ENCODE measurements at places on chromosomes 1 and 21.

GRCh38 chr1:225919906-225920305 lies 4.1 kb downstream of the PYCR2 start:
- DNase-seq = peak; percentile 93

DNA sequence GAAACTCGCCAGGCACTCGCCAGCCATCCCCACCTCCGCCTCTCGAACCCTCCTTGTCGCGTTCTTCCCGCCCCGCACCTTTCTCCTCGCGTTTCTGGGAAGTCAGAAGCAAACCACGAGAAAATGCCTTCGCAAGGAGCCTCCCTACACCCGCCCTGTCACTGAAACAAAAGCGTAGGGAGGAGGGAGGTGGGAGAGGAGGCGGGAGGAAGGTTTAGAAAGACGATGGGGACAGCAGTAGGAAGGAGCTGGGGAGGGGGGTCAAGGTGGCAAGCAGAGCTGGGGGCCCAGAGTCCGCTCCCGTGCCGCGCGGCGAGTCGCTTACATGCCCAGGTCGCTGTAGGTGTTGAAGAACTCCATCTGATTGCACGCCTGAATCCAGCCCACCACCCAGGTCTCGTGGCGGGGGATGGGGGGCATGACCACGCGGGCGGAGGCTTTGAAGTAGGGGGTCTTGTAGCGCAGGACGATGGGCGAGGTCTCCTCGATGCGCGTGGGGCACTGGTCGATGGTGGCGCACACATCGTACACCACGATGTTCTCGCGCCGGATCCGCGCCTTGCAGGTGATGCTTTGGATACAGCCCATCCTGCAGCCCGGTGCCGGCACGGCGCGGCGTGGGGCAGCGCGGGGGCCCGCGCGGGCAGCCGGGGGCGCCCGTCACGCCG lies 1.0 kb downstream of the FAM78B start:
- no peak for DNase-seq

DNA sequence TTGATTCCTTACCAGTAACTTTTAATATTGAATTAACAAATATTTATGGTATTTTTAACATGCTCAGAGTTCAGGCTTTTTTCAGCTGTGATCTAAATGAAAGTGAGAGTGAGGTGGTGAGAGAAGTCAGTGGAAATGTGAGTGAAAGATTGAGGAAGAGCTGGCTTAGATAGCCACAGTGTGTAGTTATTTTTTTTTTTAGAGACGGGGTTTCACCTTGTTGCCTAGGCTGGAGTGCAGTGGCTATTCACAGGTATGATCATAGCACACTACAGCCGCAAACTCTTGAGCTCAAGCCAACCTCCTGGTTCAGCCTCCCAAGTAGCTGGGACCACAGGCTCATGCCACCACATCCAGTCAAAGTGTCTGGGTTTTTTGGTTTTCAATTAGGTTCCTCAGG lies 10.9 kb downstream of the RNF11 start:
- DNase-seq = no peak

DNA sequence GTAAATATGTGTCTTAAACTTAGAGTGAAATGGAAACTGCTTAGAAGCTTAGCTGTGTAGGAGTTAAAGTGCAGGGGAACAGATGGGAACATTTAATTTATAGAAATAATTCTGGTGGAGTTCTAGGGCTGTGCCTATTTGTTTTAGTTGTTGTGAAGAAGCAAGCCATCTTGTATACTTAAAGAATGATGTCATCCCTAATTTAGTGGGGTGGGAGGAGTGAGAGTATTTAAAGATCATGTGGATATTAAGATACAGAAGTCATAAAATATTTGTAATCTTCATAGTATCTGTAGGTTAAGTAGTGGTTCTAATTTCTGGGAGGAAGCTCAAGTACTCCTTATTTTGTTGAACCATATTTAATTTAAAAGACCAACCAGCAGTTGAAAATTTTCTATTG lies 41.5 kb downstream of the BACH1 start:
- DNase-seq = no peak

GRCh38 chr21:29318354-29318753 lies 19.6 kb downstream of the BACH1 start:
- no peak for DNase-seq

DNA sequence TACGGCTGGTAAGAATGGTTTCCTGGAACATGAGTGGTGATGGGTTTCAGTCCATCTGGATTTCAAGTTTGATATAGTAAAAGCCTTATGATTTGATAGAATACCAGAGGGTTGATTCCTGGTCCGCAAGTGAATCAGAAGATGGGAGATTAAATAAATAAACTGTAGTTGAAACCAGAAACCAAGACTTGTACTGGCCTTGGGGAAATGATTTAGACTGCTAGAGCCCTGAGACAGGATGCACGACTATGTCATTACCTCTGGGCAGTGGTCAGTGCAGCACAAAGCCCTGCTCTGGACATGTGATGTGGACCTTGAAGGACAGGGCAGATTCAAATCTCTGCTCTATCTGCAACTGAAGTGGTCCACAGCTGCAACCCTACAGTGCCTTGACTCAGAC lies 15.6 kb upstream of the FMOD start:
- no peak for DNase-seq

DNA sequence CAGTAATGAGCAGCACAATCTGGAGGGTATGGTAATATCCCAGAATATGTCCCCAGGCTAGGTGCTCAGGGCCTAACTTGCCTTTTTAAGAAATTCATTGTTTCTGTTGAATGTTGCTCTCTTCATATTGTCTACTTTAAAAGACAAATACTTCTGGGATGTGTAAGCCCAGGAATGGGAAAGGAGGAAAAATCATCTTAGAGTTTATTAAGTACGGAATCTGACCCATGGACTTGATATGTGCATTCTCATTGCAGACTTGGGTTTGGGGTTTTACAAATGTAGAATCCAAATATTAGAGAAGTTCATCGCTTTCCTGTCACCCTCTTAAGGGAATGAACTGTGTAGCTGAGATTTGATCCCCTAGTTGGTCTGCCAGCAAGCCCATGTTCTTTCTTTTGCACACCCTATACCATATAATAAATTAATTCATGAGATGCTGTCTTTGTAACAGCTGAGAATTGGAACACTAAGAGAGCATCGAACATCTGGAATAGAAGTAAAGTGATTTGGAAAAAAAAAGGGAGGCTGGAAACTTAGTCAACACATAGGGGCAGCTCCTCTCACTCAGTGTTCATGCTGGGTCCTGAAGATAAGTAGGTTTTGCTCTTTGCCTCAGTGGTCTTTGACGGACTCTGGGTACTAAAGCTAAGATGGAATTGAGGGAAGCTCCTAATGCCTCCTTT lies 235.8 kb upstream of the C1orf105 start:
- DNase-seq = no peak

- no peak for DNase-seq
Observed at GRCh38 chr1:213979751-213980586, 7.8 kb upstream of the PROX1 start.

- no peak for DNase-seq
Observed at GRCh38 chr1:183914891-183915290, 110.0 kb downstream of the RGL1 start.

GRCh38 chr1:33089457-33089856 lies 8.5 kb downstream of the AZIN2 start:
- no peak for DNase-seq

GRCh38 chr1:195026792-195027191 lies 1581.4 kb downstream of the KCNT2 start:
- DNase-seq = no peak

DNA sequence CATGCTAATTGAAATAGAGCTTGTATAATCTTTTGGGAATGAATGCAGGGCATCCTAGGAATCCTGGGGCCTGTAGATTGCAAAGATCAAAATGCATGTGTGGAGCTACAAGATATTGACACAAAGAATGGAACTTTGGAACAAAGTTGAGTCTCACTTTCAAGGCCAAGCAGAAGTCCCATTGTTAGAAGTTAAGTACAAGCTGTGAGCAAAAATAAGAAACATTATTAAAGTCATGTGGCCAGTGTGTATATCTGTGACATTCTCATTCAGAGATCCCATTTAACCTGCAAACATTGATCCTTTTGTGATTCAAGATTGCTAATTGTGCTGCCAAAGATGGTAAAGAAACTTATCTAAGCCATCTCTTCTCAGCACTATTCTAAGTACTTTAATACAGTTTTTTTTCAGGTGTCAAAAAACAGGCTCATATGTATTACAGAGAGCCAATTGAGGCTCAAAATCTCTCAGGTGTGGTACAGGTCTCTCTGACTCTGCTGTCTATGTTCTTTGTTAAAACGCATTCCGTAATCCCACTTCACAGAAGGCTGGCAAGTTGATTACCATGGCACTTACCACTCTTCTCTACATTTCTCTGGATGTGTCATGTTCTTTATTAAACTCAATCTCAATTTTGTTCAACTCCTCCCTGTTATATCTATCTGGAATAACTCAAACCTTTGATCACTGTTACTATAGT lies 704.4 kb upstream of the NEGR1 start:
- no peak for DNase-seq

GRCh38 chr1:213969958-213970555 lies 17.7 kb upstream of the PROX1 start:
- DNase-seq = no peak

GRCh38 chr1:11731691-11732283 lies 4.1 kb upstream of the AGTRAP start:
- no peak for DNase-seq

- no peak for DNase-seq
Observed at GRCh38 chr1:156298852-156299357, at the start of gene VHLL. Gene VHLL (minus strand): TSS chr1:156299307. CDS start chr1:156299189, 118 bp downstream.

DNA sequence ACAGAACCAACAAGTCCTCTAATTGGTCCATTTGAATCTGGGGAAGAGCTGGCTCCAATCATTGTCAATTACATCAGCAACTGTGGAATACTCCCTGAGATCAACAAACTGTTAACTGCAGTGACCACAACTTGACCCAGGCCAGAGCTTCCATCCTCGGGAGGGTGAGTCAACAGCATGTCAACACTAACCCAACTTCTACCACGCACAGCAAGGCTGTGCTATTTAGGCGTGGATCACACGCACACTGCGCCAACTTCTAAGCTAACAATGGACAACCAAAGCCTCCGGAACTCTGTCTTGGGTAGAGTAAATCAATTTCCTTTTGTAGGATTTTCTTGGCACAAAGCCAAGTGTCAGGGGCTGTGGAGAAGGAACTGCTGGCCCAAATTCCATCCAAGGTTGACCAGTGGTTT lies 30.4 kb downstream of the APP start:
- peak; percentile 63 for DNase-seq

- no peak for DNase-seq
Observed at GRCh38 chr1:44114098-44114497, 4.5 kb upstream of the KLF17 start.

GRCh38 chr1:8660411-8660828 lies 157.0 kb downstream of the RERE start:
- DNase-seq = peak; percentile 36

DNA sequence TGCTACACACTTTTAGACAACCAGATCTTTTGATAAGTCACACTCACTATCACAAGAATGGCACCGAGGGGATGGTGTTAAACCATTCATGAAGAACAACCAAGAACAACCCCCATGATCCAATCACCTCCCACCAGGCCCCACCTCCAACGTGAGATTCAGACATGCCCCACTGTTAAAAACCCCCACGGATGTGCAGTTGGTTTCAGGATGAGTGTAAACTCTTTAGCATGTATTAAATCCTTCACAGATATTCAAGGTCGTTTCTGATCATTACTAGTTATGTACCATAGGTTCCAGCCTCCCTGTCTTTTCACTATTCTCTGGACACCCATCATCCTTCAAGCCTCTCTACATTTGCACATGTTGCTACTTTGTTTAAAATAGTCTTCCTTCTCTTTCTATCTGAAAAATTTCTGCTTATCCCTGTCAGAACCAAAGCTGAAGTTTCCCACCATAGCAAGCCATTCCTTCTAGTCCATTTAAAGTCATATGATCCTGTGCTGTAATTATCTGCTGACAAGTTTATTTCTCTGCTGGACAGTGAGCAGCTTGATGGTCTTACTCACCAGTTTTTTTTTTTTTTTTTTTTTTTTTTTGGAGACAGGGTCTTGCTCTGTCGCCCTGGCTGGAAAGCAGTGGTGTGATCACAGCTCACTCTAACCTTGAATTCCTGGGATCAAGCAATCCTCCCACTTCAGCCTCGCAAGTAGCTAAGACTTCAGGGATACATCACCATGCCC lies 36.8 kb downstream of the MAP10 start:
- no peak for DNase-seq

DNA sequence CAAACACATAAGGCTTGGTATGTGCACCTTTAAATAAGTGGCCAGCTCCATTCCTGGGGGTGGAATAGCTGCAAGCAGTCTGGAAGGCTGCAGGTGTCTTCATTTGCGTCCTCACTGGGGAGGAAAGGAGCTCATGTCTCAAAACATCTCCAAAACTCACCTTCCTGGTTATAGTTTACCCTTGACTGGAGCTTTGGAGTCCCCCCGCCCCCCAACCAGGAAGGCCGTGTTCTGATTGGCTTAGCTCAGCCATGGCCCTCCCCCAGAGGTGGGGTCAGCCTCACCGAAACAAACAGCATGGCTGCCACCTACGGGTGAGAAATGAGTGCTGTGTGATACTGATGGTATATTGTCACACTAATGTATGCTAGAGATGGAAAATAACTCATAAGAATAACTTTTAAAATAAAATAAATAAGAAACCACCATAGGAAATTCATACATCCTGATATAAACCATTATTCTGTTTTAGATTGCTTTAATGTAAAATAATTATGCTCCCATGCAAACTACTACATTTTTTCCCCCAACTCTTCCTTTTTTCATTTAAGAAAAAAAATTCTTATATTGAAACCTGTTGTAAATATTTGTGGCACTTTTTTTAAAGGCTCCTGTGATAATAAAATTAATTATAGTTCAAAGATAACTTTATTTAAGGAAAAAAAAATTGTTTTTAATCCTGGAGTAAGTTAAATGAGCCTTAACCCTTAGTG lies 90.8 kb downstream of the ZP4 start:
- peak; percentile 97 for DNase-seq

DNA sequence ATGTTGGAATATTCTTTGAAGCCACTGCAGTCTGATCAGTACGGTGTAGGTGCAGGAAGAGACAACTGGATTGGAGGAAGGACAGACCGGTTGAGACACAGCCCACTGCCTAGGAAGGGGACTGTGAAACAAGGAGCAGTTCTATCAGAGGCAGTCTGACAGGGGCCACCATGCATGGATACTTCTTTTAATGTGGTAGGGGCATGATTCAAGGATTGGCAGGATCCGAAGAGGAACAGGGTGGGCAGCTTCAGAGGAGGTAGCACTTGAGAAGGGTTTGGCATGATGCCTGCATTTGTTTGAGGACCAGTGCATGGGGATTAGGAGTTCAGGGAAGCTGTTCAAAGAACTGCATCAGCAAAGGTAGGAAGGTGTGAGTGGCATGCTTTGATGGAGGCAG lies 167.9 kb downstream of the DYRK1A start:
- no peak for DNase-seq

GRCh38 chr1:164137273-164137925 lies 421.6 kb upstream of the PBX1 start:
- DNase-seq = no peak

- peak; percentile 92 for DNase-seq
Observed at GRCh38 chr1:59673573-59674450, 140.9 kb upstream of the HOOK1 start.

- DNase-seq = no peak
Observed at GRCh38 chr1:40372658-40373322, 737 bp upstream of the SMAP2 start.
